Activated B cell treated with CpG ODN at 0.5 μM for 24 hours (primary cell): ENCODE measurements at places on chromosomes 1 and 21.

DNA sequence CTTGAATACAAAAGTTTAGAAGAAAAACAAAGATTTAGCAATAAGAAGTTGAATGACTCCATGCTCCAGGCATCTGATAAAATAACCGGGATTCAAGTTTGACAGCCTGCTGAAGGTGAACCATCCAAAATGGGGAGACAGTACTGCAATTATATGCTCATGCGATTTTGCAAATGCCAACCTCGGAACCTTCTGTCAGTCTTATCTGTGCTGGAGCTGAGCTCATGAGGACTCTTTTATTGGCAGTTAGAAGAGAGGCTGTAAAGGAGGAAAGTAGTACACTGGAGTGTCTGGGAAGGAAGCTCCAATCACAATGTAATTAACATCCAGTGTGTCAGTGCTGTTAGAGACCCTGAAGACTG lies 170.0 kb downstream of the GALNT2 start:
- no peak for DNase-seq

DNA sequence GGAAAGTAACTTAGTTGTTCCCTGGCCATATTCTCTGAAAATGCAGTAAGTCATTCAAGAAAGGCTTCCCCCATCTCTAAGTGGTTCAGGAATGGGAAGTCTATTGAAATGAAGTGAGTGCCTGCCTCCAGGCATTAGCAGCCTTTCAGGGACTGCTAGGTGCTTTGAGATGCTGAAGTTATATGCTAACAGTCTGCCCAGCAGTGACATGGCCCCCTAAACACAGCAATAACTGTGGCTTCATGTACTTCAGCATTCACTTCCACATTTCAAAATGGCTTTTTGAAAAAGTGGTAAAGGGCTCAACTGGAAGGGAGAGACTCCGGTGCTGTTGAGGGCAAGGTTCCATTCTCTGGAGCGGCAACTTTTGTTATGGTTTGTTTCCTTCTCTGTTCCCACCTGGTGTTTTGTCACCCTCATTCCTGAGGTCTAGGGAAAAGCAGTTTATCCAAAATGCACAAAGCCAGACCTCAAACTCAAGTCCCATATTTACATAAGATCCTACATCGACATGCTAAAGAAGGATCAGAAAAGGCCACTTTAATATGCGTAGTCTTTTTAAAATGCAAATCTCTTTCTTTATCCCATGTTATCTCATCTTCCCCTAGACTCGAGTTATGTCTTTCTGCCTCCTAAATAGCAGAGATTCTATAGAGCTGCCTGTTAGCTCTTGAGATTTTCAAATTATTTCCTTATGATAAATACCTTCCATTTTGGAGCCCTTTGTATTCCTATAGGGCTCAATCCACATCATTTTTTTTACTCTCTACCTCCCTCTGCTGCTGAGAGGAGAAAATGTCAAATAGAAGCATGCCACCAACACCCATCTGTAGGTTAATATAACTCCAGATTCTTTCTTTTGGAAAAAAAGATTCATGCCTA lies 34.2 kb upstream of the LRRC8C start:
- no peak for DNase-seq

DNA sequence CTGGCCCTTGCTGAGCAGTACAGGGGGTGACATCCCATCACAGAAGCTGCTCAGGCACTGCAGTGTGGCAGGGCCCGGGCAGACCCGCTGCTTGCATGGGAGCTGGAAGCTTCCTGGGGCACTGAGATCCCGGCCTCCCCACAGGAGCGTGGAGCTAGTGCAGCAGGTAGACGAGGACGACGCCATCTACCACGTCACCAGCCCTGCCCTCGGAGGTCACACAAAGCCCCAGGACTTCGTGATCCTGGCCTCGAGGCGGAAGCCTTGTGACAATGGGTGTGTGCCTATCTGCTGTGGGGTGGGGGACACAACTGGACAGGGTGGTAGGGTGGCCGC lies 16.4 kb downstream of the FAM151A start:
- no peak for DNase-seq

DNA sequence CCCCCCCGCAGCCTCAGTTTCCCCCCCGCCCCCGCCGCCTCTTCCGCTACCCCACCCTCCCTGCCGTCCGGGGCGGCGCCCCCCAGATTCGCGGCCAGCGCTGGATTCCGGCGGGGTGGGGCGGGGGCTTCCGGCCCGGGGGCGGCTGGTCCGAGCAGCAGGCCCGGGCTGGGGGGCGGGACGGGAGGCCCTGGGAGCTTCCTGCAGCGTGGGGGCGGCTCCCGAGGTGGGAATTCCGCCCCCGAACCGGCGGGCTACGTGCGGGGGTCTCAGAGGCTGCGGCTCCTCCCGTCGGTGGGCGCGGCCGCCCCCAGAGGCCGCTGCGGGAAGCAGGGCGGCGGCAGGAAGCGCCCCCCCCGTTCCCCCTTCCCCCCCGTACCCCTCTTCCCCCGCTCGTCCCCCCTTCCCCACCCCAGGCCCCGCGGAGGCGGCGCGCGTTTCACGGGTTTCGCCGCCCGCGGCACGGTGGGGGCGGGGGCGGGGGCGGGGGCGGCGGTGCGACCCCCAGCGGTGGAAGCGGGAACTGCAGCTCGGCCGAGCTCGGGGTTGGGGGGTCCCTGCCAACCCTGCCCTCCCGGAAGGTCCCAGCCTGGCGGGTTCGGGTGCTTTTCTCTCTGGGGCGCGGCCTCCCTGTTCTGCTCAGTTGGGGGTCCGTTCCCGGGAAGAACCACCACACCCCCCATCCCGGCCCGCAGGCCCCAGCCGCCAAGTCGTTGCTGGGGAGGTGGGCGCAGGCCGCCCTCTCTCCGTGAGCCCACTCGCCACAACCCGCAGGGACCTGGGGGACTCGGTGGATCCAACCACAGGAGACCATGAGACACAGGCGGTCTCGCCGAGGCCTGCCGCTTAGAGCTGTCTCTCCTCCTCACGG lies 76.3 kb downstream of the MORN1 start:
- DNase-seq = peak; percentile 78

GRCh38 chr1:192817246-192817645 lies 8.4 kb downstream of the RGS2 start:
- no peak for DNase-seq

DNA sequence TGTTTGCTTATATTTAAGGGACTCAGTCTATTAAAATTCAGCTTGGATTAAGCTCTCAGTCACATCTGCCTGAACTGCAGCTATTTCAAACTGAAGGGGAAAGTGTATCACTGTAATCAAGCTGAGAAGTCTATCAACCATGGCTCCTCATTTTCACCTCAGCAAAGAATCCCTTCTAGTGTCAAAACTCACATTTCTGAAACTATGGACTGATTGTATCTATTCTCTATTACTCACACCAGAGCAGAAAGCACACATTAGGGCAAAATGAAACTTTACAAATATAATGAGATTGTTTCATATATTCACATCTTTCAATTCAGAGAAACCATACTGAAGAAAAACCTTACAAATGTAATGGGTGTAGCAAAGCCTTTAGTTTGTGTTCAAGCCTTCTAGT lies 14.6 kb upstream of the C1orf146 start:
- DNase-seq = no peak

DNA sequence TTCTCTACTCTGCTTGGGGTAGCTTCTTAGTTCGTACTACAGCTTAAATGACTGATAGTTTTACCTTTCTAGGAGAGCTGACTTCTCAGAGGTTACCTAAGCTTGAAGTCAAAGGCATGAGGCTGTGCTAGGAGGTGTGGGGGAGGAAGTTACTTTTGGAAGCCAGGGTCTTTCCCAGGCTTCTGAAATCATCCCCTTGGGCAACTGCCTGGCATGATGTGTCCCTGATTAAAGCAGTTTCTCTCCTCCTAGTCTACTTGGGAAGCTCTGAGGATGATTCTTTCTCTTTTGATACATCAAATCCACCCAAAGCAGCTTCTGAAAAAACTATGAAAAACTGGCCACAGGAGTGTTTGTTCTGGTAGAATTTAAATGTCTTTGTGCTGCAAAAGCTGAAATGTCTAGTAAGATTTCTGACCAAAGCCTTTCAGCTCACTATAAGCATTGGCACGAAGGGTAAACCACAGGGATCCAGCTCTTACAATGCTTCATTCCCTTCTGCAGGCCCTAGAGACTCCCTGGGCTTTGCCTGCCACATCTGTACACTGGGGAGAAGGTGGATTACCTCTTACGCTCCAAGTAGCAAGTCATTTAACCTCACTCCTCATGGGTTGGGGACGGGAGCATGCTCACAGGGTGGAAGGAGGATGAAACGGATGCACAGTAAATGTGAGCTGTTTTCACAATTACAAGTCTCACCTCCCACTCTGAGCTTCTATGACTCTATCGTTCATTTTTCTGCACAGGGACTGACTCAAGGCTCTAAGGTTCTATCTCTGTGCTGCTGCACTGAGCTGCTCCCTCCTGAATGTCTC lies 59.6 kb downstream of the RUNX1 start:
- DNase-seq = no peak

DNA sequence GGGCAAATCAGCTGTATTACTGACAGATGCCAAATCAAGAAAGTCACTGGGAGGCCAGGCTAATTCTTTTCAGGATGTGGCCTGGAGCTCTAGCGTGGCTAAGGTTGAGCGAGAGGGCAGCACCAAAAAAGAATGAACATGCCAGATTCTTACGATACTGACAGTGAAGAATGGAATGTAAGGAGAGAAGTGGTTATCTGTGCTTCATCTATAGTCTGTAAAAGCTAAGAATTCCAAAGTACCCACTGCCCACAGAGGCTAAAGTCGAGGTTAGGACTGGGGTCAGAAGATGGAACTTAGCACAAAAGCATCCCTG lies 32.7 kb downstream of the TFAP2E start:
- DNase-seq = no peak

DNA sequence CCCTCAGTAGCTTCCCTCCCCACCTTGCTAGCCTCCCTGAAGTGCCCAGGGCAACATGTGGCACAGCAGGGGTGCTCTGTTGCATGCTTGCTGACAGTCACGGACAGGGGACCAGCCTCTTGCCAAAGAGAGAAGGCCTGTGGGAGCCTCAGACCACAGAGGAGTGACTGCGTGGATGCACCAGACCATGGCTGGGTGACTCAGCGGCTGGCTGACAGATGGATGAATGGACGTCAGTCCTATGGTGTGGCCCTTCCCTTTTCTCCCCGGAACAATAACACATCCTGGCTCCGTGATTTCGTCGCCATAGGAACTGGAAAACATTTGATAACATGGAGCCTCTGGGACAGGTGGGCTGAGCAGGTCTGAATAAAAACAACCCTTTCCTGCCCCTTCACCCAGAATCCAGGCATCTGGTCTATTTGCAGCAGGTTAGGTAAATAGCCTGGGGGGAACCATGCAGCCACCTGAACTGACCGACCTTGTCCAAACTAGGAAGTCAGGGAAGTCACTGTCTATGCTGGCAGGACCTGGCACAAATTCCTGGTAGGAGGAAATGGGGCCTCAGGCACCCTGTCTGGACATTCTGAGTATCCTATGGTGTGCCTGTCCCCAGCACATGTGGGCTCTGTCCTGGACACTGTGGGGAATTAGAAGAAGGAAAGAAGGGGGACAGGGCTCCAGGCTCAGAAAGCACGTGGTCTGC lies 53.3 kb downstream of the NENF start:
- no peak for DNase-seq

DNA sequence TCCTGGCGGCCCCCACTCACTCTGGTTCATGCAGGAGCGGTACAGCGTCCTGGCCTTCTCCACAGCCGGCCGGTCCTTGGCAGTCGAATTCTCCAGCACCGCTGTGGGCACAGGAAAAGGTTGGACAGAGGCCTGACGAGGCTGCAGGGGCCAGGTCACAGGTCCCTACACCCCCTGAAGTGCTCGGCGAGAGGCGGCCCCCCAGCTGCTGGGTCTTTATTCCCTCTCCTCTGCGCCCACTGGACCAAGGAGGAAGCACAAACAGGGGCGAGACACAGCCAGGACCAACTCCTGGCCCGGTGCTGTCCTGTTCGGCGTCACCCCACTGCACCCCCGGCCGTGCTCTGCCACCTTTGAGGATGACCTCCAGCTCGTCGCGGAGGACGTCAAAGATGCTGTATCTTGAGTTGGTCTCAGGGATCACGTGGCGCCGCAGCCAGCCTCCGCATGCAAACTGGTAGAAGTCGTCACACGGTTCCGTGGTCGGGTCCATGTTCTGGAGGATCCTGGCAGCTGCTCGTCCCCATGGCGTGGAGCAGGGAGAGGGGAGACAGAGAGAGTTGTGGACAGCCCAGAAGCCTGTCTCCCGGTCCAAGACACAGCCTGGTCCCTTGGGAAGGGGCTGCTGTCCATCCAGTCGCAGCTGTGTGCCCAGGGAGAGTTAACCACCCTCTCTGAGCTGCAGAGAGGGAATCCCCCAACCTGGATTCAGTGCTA lies 22.9 kb downstream of the PRXL2B start:
- peak; percentile 10 for DNase-seq

DNA sequence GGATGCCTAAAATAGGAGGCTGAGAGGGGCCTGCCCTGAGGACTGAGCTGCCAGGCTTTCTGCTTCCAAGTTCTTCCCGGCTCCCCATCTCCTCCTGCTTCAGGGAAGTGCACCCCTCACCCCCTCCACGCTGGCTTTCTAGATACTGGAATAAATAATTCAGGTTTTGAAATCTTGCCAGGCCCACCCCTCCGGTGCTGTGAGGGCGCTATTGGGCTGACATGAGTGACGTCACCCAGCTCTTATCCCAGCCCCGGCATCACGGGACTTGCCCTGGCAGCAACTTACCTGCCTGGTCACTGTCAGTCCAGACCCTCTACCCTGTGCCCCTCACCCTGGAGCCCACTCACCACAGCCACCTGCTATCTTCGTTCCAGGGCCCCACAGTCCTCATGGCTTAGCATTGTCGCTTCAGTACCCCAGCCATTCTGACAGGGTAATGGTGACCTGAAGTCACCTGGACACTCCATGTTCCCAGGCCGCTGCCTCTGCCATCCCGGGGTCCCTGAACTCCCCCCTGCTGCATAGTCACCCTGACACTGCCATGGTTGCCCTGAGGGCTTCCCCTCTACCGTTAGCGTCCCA lies 819 bp upstream of the GPR3 start:
- no peak for DNase-seq

- DNase-seq = no peak
Observed at GRCh38 chr1:224745394-224745793, 129.3 kb downstream of the CNIH3 start.

DNA sequence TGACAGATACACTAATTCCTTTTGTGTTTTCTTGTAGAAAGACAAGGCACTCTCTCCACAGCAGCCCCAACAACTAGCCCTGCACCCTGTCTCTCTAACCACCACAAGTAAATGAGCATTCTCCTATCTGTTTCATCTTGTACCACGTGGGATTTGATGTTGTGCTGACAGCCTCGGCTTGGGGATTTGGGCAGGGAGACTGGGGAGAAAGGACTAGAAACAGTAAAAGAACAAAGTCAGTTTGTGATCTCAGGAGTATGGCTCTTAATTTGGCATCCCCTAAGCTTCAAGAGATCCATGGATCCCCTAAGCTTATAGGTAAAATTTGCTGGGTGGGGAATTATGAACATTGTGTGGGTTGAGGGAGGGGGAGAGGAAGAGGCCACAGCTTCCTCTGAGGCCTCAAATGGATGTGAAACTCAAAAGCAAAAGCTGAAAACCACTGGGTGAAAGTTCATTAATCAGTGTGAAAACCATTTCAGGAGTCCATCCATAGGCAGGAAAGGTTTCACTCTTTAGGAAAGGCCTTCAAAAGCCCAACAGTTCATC lies 3.1 kb downstream of the C1orf162 start:
- DNase-seq = no peak

- no peak for DNase-seq
Observed at GRCh38 chr1:235495551-235495950, 8.7 kb downstream of the B3GALNT2 start.
